ENCODE measurements at places on chromosomes 11 and 22. TPM values are rescaled to one million over a fixed set of nuclear protein-coding genes. Genes with fewer than 3 reads are reported as not detected.

DNA sequence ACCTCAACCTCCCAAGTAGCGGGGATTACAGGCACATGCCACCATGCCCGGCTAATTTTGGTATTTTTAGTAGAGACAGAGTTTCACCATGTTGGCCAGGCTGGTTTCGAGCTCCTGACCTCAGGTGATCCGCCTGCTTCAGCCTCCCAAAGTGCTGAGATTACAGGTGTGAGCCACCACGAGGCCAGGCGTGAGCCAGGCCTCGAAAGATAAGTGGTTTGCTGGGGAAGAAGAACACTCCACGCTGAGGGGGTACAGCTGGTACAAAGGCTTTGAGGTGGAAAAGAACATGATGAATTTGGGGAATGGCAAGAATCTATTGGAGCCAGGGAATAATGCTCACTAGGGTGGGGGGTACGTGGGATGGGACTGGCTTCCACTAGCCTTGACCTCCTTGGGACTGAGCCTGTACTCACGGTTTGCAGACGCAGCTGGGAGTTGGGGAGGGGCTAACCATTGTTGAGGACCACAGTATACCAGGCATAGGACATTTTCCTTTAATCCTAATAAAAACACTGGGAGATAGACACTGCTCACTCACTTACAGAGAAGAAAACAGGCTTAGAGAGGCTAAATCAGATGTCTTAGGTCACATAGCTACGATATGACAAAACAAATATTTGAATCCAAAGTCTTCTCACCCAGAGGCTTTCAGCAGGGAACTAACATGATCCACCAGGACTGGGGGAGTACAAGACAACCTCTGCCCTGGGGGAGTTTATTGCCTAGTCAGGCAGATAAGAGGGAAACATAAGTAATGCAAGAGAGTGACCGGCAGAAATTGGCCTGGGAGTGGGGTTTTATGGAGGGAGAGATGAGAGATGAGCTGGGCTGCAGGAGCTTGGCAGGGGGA lies 4.9 kb downstream of the SLCO2B1 start:
- DNase-seq = no peak

The MAPK8IP2 gene
- 0.18 TPM for total RNA-seq

The DDX6 gene
- total RNA-seq = 369 TPM

The APLNR gene
- not detected for total RNA-seq
